AG10803 (cell line): ENCODE measurements at places on chromosomes 7 and 10.
A peak's percentile ranks its signal among the peaks of the same experiment; 100 is the strongest.

- DNase-seq = no peak
Observed at GRCh38 chr7:144649120-144649519, 186.7 kb downstream of the TPK1 start.

DNA sequence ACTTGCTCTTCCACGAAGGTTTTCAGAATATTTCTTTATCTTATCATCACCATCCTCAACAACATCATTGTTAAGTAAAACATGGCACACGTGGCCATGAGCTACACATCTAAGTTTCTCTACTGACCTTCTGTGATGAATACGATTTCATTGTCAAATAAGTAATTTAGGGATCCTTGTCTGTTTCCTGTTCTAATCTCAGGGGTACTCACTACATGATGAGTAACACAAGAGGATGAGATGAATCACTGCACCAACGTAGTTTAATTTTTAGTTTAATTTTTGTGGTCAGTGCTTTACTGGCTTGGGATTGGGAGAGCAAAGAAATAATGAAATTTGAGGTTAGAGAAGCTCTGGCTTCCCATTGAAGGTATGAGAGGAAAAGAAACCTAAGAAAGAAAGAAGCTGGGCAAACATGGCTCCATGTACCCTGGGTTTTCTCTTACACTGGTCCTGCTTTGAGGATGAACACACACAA is 461.9 kb upstream of the KLF6 start:
- DNase-seq = peak; percentile 95

DNA sequence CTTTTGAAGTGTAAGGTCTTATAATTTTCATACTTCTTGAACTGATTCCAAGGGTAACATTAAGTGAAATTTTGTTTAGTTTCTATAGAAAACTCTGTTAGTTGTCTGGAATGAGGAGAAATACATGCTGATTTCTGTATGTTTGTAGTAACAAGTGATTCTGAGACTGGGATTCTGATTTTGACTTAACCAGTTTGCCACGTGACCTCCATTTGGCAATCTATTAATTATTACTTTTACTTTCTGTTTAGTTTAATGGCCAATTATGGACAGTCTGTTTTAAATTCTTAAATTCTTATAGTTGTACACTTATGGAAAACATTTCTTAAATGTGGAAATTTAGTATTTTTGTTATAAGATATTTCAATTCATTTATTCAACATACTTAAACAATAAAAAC is 163.1 kb downstream of the ADK start:
- no peak for DNase-seq

- DNase-seq = peak; percentile 32
Observed at GRCh38 chr10:109259293-109259692, 664.0 kb downstream of the XPNPEP1 start.

DNA sequence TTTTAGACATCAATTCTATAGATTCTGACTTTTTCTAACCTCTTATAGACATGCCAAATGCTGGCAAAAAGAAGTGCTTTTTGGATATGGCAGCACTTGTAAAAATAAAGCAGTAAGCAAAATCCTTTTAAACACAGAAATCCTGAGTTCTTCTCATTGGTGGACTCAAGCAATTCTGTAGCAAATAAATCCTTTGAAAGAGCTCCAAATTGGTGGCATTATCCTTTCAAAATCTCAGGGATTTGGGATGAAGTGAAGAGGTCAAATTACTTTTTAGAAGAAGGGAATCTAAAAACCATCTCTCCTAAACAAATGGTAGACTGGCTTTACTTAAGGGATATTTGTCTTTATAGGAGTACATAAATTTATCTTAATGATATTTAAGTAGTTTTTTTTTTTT is 17.5 kb upstream of the ASCC1 start:
- DNase-seq = no peak

DNA sequence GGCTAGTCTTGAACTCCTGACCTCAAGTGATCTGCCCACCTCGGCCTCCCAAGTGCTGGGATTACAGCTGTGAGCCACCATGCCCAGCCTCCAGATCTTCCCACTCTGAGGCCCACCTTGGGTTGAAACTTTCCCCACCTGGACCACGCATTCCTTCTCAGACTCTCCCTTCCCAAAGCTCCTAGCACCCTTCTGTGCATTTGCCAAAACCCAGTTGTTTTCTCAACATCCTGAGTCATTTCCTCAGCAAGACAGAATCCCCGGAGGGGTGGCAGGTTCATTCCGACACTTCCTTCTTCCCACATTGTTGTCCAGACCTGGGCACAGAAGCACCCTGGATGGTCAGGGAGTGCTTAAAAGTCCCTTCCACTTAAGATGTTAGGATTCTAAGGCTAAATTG is 28.9 kb downstream of the BAG3 start:
- DNase-seq = peak; percentile 82
